PC-9 (cell line): ENCODE measurements at places on chromosomes 16 and 17.

GRCh38 chr17:40097087-40097486 lies 3.3 kb downstream of the NR1D1 start:
- no peak for DNase-seq

- DNase-seq: no peak
These were observed 127.4 kb downstream of the IRF8 start for GRCh38 chr16:86026171-86026910.

DNA sequence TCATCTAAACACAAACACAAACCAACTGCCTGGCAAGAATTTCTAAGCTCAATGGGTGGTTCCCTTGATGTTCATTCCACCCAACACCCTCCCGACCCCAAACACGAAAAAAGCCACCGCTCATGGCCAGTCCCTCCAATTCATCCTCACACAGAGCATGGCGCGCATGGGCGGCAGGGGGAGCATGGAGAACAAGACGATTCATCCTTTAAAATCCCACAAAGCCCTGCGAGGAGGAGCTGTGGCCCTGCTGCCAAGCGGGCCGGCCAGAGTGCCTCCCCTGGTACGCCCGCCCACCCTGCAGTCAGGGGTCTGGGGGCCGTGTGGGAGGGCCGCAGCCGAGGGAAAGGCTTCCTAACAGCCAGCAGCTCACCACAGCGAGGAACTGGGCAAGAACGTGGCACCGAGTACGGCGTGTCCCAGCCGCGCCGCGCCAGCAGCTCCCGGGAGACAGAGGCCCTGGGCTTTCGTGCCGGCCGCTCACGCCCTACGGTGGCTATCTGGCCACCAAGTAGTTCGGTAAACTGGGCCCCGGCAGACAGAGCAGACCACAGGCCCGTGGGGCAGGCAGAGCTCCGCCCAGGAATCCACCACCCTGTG lies 60.9 kb downstream of the KLHDC4 start:
- no peak for DNase-seq

GRCh38 chr17:34125010-34125409 lies 130.1 kb upstream of the CCL2 start:
- DNase-seq: no peak

DNA sequence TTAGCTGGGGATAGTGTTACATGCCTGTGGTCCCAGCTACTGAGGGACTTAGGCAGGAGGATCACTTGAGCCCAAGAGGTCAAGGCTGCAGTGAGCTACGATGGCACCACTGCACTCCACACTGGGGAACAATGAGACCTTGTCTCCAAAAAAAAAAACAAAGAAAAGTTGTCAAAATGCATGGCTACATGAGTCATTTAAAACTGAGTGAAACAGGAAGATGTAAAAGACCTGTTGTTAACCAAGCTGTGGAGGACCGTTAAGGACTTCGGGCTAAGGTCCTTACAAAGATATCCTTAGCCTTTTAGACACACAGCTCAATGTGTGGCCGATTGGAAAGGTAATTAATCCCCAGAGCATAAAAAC lies 25.1 kb downstream of the ZP2 start:
- DNase-seq: no peak

- DNase-seq: no peak
These were observed 21.5 kb upstream of the MMD start for GRCh38 chr17:55442953-55443683.

- DNase-seq: no peak
These were observed 1.5 kb upstream of the OVCA2 start for GRCh38 chr17:2040219-2040827.

DNA sequence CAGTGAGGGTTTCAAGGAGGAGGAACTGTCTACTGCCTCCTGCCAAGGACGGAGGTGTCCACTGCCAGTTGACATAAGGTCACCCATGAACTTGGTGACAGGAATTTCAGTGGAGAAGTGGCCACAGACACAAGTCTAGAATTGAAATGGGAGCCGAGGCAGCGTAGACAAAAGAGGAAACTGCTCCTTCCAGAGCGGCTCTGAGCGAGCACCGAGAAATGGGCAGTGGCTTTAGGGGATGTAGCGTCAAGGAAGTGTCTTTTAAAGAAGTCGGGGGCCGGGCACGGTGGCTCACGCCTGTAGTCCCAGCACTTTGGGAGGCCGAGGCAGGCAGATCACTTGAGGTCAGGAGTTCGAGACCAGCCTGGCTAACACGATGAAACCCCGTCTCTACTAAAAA lies 3.1 kb upstream of the SERPINF1 start:
- DNase-seq: no peak

GRCh38 chr16:48447940-48448536 lies 62.8 kb upstream of the SIAH1 start:
- no peak for DNase-seq

GRCh38 chr17:45813048-45813725 lies 29.1 kb downstream of the CRHR1 start:
- no peak for DNase-seq

- DNase-seq: no peak
These were observed 117.4 kb downstream of the HIC1 start for GRCh38 chr17:2172077-2172851.

DNA sequence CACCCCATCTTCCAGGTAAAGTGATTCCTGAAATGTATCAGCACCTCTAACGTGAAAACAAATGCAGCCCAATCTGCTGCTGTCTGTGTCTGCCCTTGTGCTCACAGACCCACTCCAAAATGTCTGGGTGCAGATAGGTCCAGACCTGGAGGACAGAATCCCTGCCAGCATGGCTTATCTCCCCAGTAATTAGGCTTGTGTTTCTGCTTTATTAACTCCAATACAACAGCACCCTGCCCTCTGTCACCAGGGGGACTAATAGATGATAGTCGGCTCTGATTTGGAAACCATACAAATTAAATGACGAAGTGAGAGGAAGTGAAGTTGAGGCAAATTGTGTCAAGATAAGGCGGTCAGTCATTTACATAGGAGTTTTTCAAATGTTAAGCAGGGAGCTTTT lies 608.3 kb upstream of the SALL1 start:
- DNase-seq: no peak

- no peak for DNase-seq
These were observed 246.6 kb upstream of the RPL38 start for GRCh38 chr17:73956595-73957465.

DNA sequence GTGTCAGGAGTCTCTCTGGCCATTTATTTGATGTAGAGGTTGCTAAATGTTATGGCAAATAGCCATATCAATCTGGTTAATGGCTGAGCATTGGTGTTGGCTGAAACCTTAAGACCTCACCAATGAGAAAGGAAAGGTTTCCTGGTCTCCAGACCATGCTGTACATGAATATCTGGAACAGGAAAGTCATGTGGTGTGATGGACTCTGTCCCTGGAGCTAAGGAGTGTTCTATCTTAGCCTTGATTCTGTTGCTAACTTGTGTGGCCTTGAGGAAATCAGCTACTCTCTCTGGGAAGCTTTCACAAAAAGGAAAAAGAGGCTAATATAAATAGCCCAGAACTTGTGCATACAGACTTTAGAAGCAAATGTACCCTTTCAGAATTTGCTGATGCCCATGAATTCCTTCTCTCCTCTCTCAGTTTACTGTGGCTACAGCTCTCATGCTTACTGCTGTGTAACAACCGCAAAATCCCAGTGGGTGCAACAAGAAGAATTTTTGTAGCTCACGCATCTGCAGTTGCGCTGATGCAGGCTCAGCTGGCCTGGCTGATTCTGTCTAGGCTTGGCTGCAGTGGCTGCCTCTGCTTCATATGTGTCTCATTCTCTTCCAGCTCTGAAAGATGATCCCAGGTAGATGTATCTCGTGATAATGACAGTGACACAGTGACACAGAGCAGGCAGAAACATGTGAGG lies 287.5 kb downstream of the NPIPA8 start:
- DNase-seq: no peak
